ENCODE measurements at places on chromosomes 1 and 21.

GRCh38 chr1:233359431-233359830, 31.9 kb downstream of the MAP3K21 start:
- no peak for DNase-seq

GRCh38 chr21:46180778-46181391, 3.4 kb downstream of the SPATC1L start:
- no peak for DNase-seq

- DNase-seq = no peak
Measured at GRCh38 chr1:25899792-25900191, 6.4 kb downstream of the STMN1 start.

DNA sequence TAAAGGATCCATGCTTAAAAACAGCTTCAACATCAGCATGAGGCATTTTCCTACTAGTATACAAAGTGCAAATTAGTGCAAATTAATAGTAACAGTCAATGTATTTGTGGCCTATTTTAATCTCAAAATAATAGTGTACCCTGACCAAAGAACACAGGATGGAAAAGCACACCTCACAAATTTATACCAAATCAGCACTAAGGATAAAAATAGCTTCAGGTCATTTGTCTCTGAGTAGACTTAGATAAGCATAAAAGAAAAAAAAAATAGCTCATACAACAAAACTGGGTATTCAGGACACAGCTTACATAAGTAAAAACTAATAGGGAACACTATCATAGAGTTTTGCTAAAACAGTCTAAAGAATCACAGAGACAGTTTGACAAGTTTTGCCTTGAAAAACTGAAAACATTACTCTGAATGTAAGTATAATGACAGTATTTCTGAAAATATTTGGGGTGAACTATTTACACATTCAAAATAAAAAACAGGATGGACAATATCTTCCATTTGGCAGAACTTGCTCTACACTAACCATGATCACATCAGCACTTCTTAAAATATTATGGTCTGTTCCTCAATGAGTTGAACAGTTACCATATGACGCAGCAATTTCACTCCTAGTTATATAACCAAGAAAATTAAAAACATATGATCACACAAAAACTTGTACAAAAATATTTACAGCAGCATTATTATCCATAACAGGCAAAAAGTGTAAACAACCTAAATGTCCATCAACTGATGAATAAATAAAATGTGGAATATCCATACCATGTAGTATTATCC, 46.3 kb downstream of the RNF115 start:
- no peak for DNase-seq

DNA sequence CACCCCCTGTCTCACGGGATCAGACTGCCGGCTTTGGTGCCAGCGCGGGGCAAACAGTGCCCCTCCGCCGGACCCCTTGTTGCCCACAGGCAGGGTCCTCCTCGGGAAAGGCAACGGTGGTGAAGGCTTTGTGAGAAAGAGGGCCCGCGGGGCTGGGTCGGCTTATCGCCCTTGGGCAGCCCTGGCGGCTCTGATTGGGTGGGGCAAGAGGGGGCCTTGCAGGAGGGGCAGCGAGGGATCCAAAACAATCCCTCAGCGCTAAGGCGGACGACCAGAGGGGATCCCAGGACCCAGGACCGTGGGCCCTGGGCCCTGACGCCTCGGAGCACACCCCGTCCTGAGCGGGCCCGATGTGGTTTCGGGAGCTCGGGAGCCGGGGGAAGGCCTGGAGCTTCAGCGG, 3.9 kb upstream of the ZNF678 start:
- no peak for DNase-seq

DNA sequence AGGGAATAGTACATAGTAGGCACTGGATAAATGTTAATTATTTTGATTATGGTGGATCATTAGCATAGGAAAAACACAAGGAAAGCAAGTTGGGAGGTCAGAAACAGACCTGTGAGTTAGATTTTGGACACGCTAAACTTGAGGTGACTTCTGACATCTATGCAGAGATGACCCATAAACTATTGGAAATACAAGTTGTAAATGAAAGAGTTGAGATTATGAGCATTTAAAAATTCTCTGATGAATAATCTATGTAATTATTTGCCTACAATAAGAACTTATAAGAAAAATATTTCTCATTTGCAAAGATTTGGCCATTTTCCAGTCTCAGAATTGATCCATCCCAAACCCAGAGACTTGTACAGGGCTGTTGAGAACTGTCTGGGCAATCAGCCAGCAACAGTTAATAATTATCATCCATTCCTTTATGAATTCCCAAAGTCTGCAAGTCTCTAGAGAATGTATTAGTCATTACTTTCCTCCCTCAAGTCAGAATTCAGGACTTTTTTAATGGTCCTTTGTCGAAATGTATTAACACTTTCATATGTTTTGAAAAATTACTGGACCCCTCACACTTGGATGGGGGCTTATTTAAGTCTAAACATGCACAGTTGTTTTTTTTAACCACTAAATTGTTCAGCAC, 19.4 kb upstream of the SLAMF6 start:
- DNase-seq = no peak

- no peak for DNase-seq
Measured at GRCh38 chr1:167491586-167492461, 26.5 kb downstream of the CD247 start.

- no peak for DNase-seq
Measured at GRCh38 chr21:14988760-14989159, 76.0 kb downstream of the NRIP1 start.

DNA sequence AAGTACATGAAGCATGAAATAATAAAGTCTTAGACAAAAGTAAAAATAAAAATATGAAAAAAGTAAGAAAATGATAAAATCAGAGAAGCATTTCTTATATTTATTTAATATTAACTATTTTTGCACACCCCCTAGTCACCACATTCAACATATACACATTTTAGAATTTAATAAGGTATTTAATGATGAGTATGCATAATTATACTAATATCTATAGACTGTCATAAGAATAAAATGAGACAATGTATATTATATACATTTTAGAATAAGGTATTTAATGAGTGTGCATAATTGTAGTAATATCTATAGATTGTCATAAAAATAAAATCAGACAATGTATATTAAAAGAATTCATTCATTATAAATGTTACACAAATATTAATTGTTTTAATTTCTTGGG, 18.9 kb downstream of the PIGK start:
- DNase-seq = no peak

Measured in GM04503 (cell line).